Thoracic aorta (tissue), 2 donors: ENCODE measurements at places on chromosomes 4 and X. TPM values are rescaled to one million over a fixed set of nuclear protein-coding genes. Genes with fewer than 3 reads are reported as not detected.

DNA sequence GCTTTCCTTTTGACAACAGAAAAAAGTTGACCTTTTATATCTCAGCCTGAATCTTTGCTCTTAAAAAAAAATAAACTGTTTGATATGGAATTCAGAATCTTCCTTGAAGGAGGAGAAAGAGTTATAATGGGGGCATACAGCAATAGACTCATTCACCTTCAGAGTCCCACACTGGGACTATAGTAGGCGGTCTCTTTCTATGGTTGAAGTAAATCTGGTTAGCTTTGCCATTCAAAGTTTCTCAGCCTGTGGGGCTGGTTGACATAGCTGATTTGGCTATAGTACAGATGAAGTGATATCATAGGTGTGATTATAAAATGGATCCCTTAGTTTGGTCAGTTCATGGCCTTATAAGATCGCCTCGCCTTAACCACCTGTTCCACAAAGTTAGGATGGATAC lies 156.2 kb downstream of the SH2D1A start:
- no peaks in the 10 kb centered on the region for H3K36me3 ChIP-seq
- H3K27me3 ChIP-seq: no peaks in the 10 kb centered on the region

- H3K27me3 ChIP-seq: no peaks in the 10 kb centered on the region
- H3K4me1 ChIP-seq: no peaks in the 10 kb centered on the region
Observed at GRCh38 chr4:93852680-93853079, 24.1 kb downstream of the ATOH1 start.

- H3K36me3 ChIP-seq: no peaks in the 10 kb centered on the region
- H3K27me3 ChIP-seq: no peaks in the 10 kb centered on the region
- DNase-seq: no peak
Observed at GRCh38 chrX:38935561-38935960, 134.3 kb downstream of the MID1IP1 start.

The EVC2 gene
- 21.4 TPM for total RNA-seq

The ARHGAP36 gene
- not detected for total RNA-seq
